CD4-positive, alpha-beta T cell treated with Interleukin-4 for 1 hour (primary cell): ENCODE measurements at places on chromosomes 2 and 18.

DNA sequence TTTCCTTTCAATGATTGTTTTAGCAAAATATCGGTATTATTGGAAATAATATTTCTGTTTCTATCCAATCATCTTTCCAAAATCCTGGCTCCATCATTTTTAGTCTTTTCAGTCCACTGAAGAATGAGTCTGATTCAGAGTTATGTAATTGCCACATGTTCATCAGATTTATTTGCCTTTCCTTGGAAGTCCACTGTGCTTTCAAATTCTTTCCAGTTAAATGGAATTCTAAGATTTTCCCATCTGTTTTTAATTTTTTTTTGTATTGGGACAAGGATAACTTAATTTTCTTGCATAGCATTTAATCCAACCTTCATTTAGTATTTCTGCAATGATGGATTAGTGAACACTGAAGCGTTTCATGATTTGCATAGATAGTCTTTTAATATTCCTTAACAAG, 521.5 kb upstream of the NRXN1 start:
- DNase-seq, result no peak

DNA sequence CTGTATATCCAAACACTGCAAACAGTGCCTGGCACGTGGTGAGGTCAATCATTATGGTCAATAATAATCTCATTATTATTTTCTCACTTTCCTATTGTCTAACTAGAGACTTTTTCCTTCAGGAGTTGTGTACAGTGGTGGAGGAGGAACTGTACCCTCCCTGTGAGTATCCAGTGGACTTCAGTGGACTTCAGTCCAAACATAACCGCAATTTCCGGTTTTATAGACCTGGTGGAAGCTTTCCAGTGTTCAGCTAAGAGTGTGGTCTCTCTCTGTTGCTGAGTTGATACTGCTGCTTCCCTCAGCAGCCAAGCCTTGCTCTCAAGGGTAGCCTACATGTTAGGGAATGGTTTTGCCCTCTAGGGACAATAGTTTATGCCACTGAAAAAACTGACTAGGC, 447.1 kb downstream of the TMEM182 start:
- DNase-seq, result no peak

- no peak for DNase-seq
These were observed 120.0 kb upstream of the SNTG2 start for GRCh38 chr2:830419-831224.

DNA sequence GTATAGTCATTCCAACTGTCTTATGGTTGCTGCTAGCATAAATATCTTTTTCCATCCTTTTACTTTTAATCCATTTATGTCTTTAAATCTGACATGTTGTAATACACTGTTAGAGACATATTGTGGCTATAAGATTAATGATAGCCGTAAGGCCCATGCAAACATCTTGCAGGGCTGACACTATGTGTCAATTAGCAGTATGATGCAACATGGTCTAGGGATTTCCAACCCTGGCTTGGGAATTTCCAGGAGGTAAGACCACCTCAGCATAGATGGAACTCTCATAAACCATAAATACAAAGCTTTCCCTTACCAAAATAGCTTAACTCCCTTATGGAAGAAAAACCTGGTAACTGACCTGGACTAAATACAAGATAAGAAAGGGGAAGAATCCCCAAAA, 16.5 kb downstream of the SCLY start:
- no peak for DNase-seq

- DNase-seq, result no peak
These were observed 65.7 kb downstream of the SLC8A1 start for GRCh38 chr2:40386177-40386576.

- DNase-seq, result no peak
These were observed 49.5 kb downstream of the CYP27C1 start for GRCh38 chr2:127170452-127171197.

- DNase-seq, result peak; percentile 14
These were observed 96.0 kb downstream of the HNMT start for GRCh38 chr2:138060301-138060635.

DNA sequence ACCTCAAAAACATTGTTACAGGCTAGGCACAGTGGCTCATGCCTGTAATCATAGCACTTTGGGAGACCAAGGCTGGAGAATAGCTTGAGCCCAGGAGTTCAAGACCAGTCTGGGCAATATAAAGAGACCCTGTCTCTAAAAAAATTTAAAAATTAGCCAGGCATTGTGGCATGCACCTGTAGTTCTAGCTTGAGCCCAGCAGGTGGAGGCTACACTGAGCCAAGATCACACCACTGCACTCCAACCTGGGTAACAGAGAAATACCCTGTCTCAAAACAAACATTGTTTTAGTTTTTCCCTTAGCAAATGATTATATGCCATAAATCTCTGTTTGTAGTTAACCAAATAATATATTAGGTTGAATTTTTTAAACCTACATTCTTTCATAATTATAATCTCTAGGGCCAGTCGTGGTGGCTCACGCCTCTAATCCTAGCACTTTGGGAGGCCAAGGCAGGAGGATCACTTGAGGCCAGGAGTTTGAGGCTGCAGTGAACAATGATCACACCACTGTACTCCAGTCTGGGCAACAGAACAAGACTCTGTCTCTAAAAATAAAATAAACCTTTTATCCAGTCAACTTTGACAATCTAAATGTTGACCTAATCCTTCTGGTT, 13.3 kb upstream of the CYP20A1 start:
- peak; percentile 31 for DNase-seq

DNA sequence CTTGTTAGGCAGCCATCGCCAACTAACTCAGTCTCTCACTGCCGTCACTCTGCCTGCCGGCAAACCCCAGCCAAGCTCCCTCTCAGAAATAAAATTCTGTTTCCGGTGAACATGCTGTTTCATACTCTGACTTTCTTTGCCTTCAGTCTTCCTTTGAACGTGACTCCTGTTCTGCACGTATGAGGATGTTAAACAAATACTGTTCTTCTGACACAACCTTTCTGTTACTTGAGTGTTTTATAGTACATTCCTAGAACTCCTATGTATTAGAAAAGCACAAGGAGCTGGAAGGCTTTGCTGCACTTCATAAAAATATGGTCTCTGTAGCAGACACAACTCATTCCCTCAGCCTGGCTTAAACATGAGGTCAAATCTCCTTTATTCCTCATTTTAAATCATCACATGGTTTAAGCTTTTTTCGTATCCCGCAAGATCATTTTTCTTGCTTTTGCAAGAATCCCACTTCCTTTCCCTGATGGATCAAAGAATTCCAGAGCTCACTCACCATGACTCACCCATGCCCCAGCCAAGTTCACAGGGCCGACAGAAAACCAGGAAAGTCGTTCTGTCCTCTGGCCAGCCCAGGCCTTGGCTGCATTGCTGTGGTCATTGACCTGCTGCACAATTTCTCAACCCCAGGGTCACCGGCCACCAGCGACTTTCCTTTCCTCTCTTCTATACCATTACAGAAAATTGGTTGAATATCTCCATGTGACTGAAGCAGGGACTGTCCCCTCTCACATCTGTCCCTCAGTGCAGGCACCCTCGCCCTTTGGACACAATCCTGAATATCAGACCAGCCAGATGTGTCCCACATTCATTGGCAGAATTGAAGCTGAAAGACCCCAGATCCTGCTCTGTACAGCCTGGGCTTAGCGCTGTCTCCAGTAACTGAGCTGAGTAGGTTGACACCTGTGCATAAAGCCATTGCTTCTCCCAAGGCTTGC, 183.1 kb upstream of the ARL4C start:
- no peak for DNase-seq

GRCh38 chr2:48860380-48860779, 104.9 kb upstream of the LHCGR start:
- DNase-seq, result no peak

- no peak for DNase-seq
These were observed 77.7 kb downstream of the KCTD18 start for GRCh38 chr2:200431996-200432705.

DNA sequence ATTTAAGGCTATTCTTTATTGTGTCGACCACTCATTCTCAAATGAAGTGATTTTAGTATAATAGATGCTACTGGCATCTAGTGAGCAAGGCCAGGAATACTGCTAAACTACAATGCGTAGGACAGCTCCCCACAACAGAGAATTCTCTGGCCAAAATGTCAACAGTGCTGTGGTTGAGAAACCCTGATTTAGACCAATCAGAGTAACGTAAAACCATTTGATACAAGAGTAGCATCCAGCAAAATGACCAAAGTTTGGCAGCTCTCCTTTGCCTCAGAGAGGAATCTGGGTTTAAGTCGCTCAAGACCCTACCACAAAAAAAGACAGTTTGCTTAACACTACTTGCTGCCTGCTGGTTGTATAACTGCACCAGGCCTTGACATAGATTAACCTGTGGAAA, 37.0 kb upstream of the TTN start:
- DNase-seq, result no peak

GRCh38 chr2:53535234-53535840, 232.3 kb upstream of the CHAC2 start:
- no peak for DNase-seq

DNA sequence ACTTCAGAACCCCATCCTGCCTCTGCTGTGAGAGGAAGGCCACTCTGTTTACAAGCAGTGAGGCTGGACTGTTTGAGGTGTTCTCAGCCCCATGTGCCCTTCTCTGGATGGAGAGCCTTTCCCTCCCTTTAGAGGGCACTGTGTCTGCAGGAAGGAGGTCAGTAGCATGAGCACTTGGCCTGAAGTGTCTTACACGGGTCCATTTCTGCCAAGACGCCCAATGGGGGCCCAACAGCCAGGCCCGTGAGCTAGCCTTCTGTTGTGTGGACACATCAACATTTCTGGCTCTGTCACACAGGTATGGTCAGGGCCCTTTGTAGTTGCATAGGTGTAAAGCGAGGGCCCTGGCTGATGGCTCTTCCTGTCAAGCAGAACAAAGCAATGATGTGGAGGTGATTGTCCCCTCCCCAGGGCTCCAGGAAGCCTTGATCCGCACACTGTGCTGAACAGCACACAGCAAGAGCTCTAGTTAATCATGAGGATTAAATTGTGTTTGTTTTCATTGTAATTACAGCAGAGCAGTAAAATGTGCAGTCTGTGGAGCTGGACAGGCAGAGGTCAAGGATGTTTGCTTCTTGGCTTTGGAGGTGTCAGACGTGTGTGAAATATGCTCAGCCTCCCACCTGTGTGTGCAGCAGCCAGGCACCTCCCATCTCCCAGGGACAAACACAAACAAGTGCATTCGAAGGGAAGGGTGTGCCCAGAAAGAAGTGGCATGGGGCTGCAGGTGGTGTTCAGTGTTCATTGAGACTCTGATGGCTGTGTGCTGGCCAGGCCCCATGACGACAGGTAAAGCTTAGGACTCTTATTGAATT, 132.1 kb downstream of the SH3RF3 start:
- peak; percentile 11 for DNase-seq

GRCh38 chr2:141316606-141317005, 814.2 kb downstream of the LRP1B start:
- no peak for DNase-seq

- no peak for DNase-seq
These were observed 60.7 kb upstream of the KIF5C start for GRCh38 chr2:148814143-148814859.
